Renal cortical epithelial cell (primary cell): ENCODE measurements at places on chromosomes 12 and 14.

DNA sequence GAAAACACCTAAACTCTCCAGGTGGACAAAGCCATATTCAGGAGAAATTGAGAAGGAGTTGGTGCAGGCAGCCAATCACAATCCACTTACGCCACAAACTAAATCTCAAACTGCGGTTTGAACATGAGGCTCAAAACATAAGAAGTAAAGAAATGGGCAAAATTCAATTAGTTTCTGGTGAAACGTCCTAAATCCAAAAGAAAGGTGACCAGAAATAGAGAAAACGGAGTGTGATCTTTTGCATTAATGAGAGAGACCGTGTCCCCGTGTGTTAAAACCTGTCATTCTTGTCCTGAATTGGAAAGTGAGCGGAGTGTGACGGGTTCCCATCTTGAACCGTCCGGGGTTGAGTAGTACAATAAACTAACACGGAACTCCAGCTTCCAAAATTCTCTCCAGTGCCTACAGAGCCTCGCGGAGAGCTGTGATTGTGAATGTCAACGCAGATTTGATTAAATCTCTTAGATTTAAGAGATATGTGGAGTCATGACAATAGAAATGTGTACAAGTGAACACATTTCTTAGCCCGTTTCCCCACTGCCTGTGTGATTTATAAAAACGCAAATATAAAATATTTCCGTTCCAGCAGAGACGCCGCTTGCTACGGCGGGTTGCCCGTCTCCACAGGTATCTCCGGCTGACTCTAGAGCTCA, 595 bp upstream of the METAP2 start:
- peak; percentile 60 for DNase-seq

DNA sequence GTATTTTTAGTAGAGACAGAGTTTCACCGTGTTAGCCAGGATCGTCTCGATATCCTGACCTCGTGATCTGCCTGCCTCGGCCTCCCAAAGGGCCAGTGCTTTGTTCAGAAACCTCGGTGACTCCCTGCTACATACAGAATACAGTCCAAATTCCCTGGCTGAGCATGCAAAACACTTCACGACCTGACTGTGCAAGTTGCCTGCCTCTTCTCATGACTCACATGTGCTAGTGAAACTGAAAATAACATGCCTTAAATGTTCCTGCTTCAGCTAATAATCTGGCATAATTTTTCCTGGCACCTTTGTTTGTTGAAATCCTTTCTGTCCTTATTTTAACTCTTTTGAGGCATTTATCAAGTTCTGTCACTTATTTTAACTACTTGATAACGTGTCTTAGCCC, 8.2 kb downstream of the DMAC2L start:
- DNase-seq = peak; percentile 67

DNA sequence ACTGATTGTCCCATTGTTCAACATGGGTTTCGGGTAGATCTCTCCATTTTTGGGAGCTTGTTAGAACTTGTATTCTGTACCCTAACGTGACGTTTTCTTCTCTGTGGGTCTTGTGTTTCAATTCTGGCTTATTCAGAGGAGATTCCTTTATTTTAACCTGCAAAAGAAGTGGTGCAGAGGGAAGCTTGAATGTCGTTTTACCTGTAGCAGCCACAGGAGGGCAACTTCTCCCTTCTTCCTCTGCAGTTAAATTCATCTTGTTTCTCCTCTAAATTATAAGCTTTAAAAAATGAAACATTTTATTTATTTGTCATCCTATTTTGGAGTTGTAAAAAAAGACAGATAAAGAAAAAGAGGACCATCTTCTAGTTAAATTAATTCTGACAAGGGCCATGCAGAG, 13.7 kb upstream of the CLEC4D start:
- DNase-seq = peak; percentile 19

GRCh38 chr12:18483698-18484325, 222.5 kb downstream of the PIK3C2G start:
- peak; percentile 9 for DNase-seq

DNA sequence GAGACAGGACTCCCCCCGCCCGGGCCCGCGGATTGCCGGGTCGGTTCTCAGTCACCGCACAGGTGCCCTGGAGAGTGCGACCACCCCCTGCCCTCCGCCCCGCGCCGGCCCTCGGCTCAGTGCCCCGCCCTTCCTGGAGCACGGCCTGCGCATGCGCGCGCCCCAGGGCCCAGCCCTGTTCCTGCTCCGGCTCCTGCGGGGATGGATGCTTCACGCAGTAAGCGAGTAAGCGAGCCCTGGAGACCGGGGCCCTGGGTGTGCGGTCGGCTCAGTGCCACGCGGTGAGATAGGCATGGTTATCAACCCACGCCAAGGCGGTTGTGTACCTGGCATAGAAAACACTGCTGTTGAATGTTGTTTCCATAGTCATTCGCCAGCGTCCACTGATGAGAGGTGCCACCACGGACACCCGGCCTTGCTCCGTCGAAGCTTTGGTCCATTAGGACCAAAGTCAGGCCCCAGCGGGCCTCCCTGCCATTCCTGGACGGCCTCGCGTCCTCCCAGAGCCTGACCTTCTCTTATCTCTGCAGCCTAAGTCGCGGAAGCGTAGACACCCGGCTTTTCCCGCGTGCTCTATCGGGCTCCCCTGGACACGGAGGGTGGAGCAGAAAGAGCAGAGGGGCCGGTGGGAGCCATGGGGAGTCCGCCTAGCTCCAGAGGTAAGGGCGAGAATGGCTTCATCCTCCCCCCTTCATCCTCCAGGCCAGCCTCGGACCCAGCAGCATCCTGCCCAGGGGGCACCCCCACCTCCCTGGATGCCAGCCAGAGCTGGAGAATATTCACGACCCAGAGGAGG, 90.6 kb downstream of the PAPOLA start:
- DNase-seq = no peak

DNA sequence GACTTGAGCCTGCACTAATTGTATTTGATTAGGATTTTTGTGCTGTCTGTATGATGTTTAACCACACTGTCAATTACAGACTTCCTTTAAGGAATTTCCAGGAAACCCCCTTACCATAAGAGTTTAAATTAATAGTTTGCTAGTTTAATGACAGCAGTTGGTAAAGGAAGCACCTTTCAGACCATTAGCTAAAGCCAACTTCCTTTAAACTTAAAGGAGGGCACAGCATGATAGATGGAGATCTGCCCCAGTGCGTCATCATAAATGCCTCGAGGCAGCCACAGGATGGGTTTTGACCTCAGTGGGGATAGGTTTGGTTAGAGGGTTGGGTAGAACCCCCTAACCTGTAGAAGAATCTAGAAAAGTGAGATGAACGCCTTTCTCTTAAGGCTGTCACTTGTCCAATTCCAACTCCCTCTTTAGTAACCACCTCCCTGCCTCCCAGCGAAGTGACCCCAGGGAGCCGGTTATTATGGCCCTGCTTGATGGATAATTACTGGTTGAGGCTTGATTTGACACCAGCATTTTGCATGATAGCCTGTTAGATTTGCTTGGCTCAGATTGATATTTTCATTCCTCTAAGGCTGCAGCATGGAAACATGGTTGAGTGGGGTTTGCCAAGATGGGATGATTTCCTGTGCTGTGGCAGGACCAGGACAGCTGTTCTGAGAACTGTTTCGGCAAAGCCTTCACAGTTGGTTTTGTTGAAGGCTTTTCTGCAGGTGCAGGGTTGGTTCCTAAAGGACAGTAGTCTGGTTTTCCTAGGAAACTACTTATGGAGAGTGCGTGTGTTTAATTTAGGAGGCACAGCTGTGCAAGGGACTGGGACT, 62.7 kb downstream of the CHST11 start:
- DNase-seq = no peak

DNA sequence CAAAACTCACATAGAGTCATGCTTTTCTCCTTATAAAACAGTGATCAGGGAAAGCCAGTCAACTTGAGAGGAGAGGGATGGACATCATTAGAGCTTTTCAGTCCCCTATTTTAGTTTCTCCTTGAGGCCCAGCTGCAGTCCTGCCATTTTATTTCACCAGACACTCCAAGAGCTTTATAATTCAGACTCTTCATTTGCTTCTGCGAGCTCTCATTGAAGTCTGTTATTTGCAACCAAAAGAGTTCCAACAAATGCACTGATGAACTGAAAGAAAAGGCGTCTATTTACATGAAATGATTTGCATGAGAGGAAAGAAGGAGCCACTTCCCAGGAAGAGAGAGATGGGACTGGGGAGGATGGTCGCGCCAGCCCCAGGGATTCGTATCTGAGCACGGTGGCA, 86.8 kb downstream of the NDUFA12 start:
- no peak for DNase-seq

GRCh38 chr12:69991690-69992288, 166.8 kb downstream of the MYRFL start:
- DNase-seq = peak; percentile 78
